ENCODE measurements at places on chromosomes 5 and 9.

DNA sequence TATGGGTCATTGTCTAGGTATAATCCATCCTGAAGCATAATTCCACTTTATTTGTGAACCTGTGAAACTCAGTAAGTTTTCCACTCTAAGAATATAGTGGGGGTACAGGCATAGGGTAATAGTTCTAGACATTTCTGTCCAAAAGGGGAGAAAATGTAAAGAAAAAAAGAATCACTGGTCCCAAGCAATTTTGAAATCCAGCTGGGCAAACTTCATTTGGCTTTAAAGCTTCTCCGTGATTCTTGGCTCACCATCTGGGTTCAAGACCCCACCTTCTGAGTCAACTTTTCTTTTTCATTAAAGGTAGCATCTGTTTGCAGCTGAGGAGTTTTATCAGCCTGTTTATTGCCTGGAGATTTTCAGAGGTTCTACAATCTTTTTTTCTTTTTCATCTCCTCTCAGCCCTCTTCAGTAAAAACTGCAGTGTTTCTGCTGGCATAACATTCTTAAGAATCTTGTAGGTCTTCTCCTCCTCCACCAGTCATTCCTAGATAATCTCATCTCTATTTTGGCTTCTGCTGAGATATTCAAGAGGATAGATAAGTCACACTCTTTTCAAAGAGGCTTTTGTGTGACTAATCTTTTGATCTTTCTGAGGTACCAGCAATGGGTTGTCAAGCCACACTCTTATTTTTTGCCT, 126.1 kb upstream of the PITX1 start:
- no peak for DNase-seq

DNA sequence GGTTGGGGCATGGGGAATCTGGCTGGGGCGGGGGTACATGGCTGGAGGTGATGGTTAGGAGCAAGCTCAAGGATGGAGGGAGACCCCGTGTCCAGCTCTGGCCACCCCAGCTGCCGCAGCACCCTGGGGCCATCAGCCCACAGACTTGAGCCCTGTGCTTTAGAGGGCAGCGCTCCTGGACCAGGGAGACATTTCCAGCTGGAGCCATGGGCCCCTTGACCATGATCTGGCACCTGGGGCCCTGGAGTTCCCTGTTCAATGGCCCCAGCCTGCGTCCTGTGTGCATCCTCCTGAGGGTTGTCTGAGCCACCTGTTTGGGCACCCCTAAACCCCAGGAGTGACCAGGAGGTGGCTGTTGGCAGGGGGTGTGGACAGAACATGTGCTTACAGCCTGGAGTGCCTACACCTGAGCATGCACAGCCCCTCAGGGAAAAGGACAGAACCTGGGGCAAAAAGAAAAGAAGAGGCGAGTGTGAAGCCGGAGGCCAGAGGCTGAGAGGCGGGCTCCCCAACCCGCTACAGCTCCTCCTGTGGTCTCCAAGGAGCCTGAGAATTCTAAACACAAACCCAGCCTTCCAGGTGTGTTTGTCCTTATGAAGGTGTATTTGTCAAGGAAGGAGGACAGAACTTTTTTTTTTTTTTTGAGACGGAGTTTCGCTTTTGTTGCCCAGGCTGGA, 126.7 kb downstream of the C9orf50 start:
- DNase-seq, result no peak

DNA sequence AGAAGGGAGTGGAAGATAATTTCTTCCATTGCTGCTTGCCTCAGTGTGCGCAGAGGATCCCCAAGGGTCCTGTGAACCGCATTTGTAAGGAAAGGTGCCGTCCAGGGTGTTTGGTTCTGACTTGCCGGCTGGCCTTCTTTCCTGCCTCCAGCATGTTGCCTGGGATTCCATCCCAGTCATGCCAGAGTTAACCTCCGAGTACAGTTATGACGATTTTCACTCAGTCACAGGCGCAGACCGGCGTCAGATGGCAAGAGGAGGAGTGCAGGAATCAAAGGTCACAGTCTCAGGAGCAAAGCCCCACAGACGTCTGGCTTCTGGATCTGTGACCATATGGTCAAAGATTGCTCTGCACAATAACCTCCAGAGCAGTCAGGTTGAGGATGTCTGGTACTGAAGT, 5.9 kb upstream of the GADD45G start:
- DNase-seq, result no peak

DNA sequence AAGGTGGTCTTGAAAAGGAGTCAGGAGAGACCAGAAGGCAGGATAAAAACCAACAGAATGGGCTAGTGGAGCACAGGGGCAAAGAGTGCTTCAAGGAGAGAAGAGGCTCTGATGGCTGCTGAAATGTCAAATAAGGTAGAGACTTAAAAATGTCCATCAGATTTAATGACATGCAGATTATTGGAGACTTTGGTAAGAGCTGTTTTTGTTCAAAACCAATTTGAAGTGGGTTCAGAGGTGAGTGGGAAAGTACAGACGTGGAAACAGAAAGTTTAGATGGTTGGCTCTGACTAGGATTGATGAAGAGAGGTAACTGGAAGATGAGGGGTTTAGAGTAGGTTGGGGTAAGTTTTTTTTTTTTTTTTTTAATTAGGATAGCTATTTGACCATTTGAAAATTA, 14.1 kb downstream of the SLC25A46 start:
- no peak for DNase-seq

- no peak for DNase-seq
Measured at GRCh38 chr5:54874337-54875021, 110.9 kb downstream of the ESM1 start.

DNA sequence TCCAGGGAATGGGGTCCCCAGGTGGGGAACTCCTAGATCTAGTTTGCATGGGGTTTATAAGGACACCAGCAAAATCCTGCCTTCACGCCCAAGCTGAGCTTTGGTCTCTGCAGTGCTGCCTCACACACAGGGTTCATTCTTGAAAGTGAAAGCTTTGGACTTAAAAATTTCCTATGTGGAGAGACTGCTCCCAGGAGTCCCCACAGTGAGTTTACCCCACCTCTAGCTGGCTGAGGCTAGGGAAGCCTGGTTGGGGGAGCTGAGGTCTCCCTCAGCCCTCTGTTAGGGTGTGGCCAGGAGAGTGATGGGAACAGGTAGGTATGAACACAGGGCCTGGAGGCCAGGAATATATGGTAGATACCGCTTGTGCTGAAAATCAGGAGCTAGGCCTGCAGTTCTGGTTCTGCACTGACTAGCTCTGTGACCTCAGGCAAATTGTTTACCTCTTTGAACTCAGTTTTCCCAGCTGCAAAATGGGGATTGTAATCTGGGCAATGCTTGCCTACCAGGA, 41.5 kb upstream of the LARP1 start:
- no peak for DNase-seq

DNA sequence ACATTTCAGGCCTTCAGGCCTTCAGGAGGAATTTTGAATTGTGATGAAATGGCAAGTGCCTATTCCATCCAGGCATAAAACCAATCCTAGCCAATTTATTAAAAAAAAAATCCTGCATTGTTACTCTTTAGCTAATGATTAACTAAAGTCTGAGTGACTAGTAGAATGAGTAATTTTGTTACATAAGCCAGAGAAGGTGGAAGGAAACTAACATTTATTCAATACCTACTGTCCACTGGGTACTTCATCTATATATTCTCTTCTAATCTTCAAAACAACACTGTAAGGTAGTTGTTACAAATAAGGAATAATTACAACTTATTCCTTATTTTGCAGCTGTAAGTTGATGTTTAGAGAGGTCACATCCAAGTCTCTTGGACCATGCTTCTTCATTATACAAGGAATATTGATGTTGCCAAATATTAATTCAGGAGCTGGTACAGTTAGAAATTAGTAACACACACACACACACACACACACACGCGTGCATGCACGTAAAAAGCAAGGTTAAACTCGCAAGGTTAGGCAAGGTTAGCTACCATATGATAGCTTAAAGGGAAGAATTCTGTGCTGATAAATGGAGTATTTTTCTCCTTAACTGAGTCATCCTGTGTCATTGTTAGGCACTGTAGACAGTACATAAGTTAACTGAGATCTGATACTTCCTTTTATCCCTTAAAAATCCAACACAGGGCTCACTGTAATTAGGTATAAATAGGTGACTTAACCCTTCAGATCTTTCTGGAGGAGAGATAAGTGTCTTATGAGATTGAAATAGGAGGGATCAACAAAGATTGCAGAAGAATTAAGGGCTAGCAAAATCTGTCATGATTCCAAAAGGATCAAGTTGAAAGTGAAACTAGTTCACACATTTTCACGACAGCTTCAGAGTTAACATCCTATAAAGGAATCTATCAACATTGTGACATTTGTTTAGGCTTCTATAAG, 596.9 kb downstream of the PDE4D start:
- no peak for DNase-seq

GRCh38 chr9:101736717-101737116, 1.7 kb downstream of the GRIN3A start:
- DNase-seq, result no peak

DNA sequence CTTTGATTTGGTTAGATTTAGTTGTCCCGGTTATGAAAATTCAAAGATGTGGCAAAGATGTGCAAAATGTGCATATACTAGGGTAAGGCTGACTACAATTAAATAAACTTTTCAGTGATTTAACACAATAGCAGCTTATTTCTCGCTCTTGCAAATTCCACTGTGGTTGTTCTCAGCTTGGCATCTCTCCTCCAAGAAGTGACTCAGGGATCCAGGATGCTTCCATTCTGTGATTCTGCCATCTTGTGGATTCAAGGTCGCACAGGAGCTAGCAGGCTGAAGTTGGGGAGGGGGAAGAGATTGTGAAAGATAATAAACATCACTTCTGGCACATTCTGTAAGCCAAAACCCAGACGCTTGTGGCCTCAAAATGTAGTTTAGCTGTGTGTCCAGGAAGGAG, 60.1 kb upstream of the TGFBR1 start:
- DNase-seq, result no peak

DNA sequence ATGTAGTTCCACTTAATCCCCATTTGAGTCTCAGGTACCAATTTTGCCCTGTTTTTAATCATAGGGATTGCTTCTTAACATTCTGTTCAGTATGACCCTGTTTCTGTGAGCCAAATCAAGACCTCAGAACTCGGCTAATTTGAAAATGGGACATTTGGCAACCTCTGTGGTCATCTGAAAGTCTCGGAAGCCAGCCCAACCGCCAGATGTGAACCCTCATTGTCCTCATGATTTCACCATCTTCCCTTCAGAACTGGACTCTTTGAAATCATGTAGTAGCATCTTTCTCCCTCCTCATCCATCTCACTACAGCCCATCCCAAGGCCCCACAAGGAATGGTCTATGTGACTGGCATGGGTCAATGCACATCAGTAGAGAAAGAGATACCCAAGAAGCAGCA, 88.9 kb downstream of the S1PR3 start:
- DNase-seq, result no peak

DNA sequence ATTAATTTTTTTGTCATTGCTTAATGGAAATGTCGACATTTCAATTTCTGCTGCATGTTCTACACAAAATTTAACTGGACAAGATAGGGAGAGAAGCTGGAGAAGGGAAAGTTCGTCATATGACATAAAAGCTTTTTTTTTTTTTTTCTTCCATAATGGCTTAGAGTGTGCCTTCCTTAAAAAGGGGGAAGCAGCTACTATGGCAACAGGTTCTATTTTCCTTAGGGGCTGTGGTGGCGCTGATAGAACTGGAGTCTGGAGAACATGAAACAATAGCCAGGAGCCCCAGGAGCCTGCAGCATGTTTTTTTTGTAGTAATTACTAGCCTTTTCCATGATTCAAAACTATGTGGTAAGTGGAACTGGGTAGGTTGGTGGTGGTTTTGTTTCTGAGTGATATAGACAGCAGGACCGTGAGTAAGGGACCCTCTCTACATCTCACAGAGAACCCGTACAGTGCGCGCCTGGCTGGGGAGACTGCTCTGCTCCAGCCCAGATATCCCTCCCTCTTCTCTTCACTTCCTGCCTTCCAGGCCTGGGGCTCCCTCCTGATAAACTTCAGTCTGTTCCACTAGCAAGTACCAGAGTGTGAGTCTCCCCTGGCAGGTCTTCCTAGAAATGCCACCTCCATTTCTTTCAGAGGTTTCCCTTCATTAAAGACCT, 301.6 kb downstream of the NR3C1 start:
- DNase-seq, result no peak

DNA sequence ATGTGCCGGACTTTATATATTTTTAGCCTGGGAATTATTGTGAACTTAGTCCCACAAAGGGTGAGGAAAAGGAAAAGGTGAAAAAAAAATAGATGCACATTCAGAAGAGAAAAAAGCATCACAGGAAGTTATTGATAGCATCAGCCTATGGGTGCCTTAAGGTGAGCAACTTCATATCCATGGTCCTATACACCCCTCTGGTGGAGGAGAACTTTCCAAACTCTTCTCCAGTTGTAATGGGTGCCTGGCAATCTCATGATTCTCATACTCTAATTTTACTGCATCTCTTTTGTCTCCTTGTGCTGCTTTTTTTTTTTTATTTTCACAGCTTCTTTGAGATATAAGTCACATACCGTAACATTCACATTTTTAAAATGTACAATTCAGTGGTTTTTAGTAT, 107.4 kb downstream of the JAKMIP2 start:
- no peak for DNase-seq

DNA sequence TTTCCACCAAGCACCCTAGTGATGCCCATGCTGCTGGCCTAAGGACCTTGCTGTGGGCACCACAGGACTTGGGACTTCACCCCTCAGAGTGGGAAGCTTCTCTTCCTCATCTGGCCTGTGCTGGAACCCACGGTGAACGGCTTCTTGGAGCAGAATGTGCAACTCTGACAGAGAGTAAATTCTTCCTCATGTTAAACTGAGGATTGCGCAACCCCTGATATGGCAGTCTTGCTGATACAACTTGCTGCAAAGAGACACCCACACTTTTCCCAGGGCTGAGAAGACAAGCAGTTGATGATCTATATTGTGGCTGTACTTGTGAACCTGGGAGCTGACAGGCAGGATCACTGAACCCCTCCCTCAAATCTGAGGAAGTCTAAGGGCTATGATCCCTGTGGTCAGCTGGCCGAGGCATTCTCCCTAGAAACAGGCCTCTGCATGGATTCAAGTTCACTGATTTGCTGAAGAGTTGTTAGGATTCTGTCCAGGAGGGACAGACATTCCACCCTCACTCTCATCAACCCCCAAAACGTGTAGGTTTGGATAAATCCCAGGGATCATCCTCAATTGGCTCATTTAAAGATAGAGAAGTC, 307.2 kb downstream of the MTRR start:
- no peak for DNase-seq

DNA sequence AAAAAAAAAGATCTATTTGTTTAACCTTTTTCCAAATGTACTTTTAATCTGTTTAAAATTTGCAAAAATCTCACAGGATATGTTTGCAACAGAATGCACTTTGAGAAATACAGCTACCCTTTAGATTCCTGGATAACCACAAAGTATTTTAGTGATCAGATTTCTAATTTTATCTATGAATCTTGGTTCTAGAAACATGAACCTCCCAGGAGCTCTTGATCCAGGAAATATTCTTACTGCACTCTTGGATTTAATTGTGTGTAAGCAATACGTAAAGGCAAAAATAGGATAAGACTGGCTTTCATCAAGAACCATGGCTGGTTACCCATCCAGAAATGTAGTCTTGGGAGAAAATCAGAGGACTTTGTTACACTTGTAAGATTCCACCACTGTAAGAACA, 1581.8 kb upstream of the WWC1 start:
- DNase-seq, result no peak

- DNase-seq, result no peak
Measured at GRCh38 chr5:146516151-146516475, at the start of gene GPR151. Gene GPR151 (minus strand): TSS chr5:146516190. CDS start chr5:146516113, 77 bp downstream.

Measured in occipital lobe (tissue), 3 donors.